ENCODE measurements at places on chromosomes 2 and 18. TPM values are rescaled to one million over a fixed set of nuclear protein-coding genes. Genes with fewer than 3 reads are reported as not detected.

The CMPK2 gene
- total RNA-seq = 4.8 TPM

The AKAIN1 gene
- not detected for total RNA-seq

The GPR155 gene
- 4.6 TPM for total RNA-seq

The B3GNT7 gene
- total RNA-seq = not detected

The KCNG3 gene
- total RNA-seq = 0.12 TPM

DNA sequence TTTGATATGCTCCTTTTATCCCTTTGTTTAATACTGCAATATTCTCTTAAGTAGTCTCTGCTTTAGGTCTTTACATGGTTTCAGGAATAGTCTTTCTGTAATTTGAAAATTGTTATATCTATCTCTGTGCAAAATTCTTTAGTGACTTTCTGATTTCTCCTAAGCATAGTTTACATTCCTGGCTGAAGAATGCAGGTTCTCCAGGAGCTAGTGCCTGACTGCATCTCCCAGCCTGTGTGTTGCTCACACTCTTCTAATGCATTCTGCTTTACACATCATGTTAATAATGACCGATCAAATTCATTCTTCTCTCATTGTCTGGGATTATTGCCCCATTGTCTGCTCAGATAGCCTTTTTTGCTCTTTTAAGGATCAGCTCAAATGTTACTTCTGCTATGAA is 1349.2 kb downstream of the DSC3 start:
- no peak for DNase-seq

DNA sequence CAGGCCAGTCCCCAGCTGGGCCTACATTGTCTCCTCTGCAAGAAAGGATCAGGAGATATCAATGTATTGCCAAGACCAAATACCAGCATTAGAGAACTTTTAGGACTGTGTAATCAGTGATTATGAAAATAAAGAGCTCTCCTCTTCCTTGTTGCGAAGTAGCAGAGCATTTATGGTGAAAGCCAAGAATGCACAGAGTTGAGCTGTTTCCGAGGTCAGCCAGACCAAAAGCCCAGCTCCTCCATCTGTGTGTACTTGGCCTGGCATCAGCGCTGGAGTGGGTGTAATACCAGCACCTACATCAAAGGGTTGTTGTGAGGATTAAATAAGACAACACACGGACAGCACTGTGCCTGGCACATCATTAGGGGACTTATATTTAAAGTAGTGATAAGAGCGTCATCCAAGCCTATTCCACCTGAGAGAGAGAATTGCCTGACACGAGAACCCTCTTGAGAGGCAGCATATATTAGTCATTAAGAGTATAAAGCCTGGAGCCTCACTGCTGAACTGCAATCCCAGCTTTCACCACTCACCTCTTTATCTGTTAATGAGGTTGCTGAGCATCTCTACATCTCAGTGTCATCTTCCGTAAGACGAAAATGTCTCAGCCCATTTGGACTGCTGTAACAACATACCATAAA is 7.4 kb upstream of the SLC16A14 start:
- no peak for DNase-seq

DNA sequence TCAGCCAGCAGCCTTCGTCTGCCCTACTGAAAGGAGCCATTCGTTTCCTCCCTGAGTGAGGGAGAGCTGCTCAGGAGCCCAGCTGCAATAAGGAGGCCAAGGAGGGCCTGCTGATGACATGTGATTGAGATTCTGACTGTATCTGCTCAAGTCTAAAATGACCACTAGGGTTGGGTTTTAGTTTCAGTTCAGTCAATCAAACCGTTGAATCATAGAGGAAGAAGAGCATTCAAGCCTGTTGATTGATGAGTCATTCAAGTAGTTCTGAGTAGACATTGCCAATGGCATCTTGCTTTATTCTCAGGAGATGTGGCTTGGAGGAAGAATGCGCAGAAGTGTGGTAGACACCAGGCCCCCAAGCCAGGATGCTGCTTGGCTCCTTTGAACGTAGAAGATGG is 19.9 kb upstream of the BCL2L11 start:
- DNase-seq = no peak

- no peak for DNase-seq
Measured at GRCh38 chr2:162521871-162522650, 178.1 kb downstream of the GCA start.

GRCh38 chr2:144798034-144798433 is 278.1 kb upstream of the ZEB2 start:
- DNase-seq = no peak

DNA sequence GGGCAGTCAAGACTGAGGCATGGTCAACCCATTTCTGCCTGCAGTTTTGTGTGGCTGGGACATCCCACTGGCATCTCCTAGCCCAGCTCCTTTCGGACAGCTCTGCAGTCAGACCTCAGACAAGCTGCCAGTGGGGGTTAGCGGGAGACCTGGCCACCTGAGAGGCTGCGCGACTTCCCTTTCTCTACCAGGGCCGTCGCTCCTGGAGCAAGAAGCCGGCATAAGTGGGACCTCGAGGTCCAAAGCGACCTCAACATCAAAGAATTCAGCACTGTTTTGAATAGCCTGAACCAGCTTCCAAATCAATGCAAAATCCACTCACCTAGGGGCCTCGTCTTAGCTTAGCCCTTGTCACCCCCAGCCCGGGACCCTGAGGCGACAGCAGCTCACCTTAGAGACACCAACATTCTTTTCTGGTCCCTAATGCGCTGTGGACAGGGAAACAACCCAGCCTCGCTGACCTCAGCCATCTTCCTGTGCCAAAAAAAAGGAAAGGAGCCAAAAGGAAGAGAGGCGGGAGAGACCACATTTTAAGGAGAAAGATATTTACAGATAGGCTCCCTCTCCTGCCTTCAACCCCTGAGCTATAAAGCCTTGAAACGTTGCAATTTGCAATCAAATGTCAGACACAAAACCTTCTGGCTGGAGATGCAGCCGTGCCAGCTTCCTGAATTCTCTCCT is 81.2 kb downstream of the GFPT1 start:
- no peak for DNase-seq

DNA sequence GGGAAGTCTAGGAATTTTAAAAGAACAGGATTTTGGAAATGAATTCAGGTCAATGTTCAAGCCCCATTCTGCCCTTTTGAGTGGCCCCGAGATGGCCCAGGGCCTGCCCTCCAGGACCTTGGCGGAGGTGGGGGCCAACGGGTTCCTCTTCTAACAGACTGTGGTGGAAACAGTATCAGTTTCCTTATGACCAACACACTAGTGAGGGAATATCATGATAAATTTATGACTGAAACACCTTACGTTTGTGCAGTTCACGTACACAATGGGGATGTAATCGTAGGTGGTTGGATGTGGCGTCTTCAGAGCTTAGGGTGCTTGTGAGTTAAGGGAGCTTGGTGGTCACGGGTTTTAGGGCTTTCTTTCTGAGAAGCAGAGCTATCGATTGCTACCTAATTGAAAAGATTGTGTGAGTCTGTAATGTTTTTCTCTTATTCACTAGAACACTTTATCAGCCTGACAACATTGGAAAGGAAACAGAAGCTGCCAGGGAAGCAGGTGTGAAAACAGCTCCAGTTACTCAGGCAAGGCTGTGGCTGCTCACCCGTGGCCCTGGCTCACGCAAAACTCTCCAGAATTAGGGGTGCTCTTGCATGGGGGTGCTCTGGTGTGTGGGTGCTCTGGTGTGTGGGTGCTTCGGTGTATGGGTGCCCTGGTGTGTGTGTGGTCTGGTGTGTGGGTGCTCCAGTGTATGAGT is 165.3 kb downstream of the SNTG2 start:
- no peak for DNase-seq

DNA sequence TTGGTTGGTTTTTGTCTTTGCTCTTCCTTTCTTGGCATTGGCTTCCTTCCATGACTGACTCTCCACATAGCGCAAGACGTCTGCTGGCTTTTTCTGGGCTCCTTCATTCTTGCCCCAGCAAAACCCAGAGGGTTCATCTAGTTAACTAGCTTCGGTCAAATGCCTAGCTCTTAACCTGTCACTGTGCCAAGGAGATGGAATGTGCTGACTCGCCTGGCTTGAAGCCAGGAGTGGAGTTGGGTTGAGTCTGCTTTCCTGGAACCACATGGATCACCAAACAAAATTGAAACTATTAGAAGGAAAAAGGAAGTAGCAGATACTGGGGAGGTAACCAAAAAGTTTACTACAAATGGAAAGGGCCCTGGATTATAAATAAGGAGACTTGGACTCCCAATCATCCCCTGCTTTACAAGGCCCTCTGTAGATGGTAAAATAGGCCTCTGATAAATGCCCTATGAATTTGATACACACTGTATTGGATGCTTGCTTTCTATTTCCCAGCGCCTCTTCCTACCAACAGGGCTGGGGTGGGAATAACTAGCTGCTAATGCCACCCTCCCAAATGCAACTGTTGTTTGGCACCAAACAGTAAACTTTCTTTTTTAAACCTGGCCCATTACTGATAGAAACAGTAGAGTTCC is 11.3 kb downstream of the MALT1 start:
- peak; percentile 68 for DNase-seq

GRCh38 chr2:6749962-6750361 is 115.7 kb downstream of the CMPK2 start:
- DNase-seq = no peak

GRCh38 chr2:48419884-48420511 is 110.0 kb upstream of the STON1 start:
- no peak for DNase-seq

GRCh38 chr2:227990937-227991336 is 119.5 kb downstream of the DAW1 start:
- DNase-seq = no peak

DNA sequence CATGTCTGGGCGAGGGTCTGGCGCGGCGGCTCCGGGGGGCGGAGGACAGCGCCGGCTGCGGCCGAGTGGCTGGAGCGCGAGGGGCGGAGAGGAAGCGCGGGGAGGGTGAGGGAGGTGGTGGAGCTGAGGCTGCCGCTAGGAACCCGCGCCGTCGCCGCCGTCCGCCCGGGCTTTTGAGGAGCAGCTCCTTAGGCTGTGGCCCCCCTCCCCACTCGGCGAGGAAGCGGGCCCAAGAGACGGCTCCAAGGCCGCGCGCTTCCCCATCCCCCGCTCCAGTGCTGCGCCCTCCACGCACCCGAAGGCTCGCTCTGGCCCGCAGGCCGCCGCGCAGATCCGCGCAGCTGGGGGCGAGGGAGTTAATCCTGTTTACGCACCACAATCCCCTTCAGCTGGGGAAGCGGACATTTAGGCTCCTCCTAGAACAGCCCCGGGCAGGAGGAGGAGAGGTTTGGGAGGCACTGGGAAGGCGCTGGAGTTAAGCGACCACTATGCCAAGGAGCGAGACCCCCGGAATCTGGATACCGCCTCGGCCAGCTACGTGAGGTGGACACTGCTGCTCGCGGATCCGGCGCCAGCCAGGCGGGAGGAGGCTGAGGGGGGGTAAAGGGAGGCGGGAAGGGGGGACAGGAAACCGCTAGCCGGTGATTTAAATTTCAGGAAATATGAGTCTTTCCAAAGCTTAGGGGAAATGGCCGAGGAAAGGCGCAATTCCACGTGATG is at the start of gene CNRIP1:
CNRIP1 (minus strand) TSS at position 552 of the 720 bp plus-strand sequence; CDS start at position 3, 549 bp downstream.
- peak; percentile 71 for DNase-seq
